ENCODE measurements at places on chromosomes 4 and X.

- DNase-seq, result no peak
These were observed 558.9 kb downstream of the SPOCK3 start for GRCh38 chr4:166675411-166675810.

DNA sequence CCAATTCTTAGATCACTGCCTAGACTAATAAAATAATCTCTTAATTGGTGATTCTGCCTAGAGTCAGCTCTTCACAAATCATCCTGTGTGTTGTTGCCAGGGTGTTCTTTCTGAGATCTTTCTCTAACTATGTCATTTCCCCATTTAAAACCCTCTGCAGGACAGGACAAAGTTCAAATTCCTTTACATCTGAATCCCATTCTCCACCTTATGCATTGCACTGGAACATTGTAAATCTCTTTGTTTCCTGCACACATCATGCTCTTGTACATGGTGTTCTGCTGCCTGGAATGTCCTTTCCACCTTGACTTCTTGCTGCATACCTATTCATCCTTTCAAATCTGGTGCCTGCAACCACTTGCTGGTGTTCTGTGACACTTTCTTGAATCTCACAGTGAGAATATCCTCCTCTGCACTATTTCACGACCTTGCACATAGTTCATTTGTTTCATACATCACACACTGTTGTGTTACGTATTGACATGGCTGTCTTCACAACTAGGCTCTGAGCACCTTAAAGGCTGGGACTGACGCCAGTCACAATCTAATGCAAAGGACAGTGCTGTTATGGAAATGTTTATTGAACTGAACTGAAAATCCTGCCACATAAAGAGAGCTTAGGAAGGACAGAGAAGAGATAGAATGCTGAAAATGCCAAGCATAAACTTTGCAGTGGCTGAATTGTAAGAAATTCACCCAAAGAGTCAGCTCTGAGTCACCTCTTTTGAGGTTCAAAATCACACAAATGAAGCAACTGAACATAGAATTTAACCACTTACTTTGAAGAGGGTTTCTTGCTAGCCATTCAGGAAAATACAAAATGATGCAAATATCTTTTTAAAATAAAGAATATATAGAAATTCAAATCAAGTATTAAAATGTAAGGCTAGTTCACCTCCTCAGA, 26.4 kb upstream of the SMIM14 start:
- no peak for DNase-seq

- DNase-seq, result no peak
These were observed 26.0 kb downstream of the FHDC1 start for GRCh38 chr4:152962150-152962549.

DNA sequence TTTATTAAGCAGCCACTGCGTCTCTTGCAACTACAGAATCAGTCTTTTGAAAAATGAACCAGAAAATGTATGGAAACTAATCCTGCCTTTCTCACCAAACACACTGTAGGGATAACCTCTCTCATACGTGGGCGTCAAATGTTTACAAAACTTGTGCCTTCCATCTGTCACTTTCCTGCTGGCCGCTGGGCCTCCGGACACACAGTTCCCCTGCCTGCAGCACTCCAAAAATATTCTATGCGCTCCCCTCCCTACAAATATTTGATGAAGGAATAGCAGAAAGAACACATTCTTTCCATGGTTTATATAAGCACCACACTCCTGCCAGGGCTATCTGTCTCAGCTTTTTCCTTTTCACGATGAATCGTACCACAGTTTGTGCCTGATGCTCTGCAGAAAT, 14.9 kb upstream of the CYTL1 start:
- DNase-seq, result no peak

DNA sequence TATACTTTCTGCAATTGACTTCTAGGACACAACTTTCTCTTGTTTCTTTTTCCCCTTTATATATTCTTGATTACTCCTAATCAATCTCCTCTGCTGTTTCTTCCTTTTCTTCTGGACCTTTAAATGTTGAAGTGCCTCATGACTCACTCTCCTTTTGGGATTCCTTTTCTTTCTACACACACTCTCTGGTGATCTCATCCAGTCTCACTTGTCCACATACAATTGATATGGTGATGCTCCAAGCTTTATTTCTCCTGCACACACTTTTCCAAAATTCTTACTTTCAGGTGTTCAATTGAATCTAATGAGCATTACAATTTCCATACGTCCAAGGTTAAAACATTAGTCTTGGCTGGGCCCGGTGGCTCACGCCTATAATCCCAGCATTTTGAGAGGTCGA, 794.8 kb upstream of the EPHA5 start:
- no peak for DNase-seq

DNA sequence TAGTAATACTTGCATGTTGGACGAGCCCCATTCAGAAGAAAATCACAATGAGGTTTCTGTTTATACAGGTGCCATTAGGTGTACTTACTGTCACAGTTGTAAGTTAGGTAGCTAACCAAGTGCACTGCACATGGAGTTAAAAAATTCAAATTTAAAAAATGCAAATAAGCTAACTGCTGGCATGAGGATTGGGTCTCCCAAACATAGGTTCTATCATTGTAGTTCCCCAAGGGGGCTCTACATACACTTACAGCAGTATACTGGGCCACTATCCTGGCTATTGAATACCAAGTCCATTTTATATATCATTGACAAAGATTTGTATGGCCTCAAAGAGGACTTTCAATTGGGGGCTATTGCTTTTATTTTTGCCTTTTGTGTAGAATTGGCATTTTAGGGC, 153.4 kb downstream of the FMR1NB start:
- no peak for DNase-seq

DNA sequence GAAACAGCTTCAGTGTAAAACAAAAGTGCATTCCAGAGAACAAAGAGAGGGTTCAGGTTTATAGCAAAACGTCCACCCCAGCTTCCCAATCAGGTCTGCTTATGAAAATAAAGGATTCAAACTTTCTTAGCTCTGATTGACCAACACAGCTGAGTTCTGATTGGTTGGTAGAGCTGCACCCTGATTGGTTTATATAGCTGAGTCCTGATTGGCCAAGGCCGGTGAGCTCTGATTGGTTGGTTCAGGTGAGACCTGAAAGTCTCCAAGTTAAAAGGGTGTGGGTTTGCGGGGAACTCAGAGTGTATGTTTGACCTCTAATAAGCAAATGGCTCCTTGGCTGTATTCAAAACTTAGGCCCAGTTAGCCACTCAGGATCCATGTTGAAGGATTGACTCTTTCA, 20.9 kb downstream of the CLRN2 start:
- no peak for DNase-seq

DNA sequence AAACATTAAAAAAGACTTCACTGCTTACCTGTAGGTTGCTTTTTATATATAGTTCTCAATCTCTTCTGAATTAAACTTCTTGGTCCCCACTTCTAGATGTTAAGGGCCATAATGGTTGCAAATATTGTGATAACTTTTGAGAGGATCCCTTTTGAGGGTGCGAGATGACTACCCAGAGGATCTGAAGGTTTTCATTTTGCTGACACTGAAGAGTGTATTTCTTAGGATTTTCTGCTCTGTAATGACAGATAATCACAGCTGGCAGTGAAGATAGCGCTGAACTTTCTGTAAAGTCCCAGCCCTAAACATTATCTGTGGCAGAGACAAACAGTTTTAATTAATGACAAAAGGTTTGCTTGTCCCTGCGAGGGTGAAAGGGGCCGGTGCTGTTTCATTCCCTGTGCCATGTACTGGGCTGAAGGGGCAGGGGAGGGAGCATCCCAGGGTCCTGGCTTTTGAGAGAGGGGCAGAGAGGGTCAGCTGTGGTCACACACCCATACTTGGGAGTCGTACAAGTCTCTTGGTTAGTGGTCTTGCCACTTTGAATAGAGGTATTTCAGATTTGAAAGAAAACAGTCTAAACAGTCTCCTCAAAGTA, 22.2 kb downstream of the CLCN4 start:
- no peak for DNase-seq
